Suprapubic skin (tissue), 4 donors: ENCODE measurements at places on chromosomes 2 and 18. TPM values are rescaled to one million over a fixed set of nuclear protein-coding genes. Genes with fewer than 3 reads are reported as not detected.
A peak's percentile ranks its signal among the peaks of the same experiment; 100 is the strongest.

The SERPINB4 gene
- total RNA-seq, result 1.1 TPM

The FSHR gene
- not detected for total RNA-seq

DNA sequence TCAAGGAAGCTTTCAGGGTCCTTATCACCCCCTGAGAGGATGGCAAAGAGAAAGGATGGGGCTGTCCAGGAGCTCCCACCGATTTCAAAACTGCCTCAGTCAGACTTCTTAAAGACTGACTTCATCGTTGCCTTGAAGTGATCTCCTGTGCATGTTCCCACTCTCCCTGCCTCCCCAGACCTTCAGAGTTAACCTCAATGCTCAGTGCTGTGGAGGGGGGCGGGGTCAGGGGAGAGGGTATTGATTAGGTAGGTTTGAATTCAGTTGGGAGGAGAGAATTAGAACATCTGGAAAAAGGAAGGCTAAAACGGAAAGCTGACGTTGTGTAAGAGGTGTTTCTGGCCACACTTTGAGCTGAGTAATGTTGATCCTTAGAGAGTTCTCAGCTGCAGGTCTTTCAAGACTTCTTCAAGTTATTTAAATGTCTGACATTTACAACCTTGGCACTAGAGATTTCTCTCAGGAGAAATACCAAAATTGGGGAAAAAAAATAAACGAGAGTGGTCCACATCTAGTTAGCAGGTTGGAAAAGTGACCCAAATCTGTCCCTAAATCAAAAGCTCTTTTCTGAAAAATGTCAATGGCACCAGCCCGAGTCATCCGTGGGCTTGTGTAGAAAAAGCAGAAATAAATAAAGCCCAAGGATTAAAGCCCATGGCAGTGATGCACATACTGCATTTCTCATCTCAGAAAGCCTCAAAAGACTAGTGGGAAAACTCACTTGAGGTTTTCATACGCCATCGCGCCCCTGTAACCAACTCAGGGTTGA, 134.7 kb upstream of the EPAS1 start:
- H3K27me3 ChIP-seq, result no peaks in the 10 kb centered on the region
- no peak overlapping the region for H3K4me3 ChIP-seq
- peaks cover 23% of the 10 kb centered on the region for H3K4me1 ChIP-seq
- no peak overlapping the region for H3K27ac ChIP-seq

The KHK gene
- total RNA-seq, result 4.1 TPM

The TEX44 gene
- total RNA-seq, result not detected

DNA sequence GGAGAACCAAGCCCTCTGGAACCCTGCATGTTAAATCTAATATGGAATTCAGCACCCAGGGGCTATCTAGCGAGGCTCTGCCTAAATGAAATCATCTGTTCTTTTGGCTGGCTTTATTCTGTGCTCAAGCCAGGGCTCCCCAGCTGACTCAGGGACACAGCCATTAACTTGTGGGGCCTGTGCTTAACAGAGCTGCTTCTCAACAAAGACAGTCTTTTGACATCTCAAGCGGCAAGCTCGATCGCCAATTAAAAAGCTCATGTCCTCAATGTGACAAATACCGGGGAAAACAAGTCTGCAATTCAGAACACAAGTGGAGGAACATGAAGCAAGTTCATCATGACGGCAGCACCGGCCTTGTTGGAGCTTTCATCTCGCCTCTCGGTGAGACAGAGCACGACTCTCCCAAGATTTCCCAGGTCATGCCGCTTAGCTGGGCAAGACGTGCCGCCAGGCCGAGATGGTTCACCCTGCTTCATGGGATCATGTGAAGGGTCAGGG, 64.9 kb downstream of the KLHL29 start:
- H3K4me3 ChIP-seq, result no peak overlapping the region
- no peaks in the 10 kb centered on the region for H3K36me3 ChIP-seq
- DNase-seq, result no peak
- no peaks in the 10 kb centered on the region for H3K27me3 ChIP-seq
- H3K27ac ChIP-seq, result no peak overlapping the region
- no peaks in the 10 kb centered on the region for H3K4me1 ChIP-seq

GRCh38 chr2:100571668-100572067, 8.9 kb downstream of the PDCL3 start:
- no peak overlapping the region for H3K27ac ChIP-seq
- no peak overlapping the region for H3K4me3 ChIP-seq
- peaks cover 87% of the 10 kb centered on the region for H3K36me3 ChIP-seq
- no peak for DNase-seq
- no peaks in the 10 kb centered on the region for H3K4me1 ChIP-seq
- no peaks in the 10 kb centered on the region for H3K27me3 ChIP-seq

The CD207 gene
- 81.3 TPM for total RNA-seq

The SLC38A11 gene
- total RNA-seq, result 0.52 TPM

DNA sequence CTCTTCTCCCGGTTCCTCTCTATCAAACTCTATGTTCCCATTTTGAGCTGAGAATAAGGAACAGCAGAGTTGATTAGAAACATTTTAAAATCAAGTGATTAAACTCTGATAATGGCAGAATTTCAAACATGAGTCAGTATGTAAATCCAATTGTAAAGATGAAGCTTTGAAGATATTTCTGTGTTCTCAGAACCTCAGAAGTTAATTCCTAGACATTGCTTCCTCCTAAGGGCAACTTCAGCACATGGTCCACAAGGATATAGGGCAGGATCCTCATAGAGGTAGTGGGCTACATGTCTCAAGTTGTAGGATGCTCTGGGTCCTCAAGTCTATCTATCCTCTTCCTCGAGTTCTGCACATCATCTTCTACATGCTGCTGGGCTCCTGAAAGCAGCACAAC, 46.3 kb downstream of the QPCT start:
- DNase-seq, result no peak
- H3K4me3 ChIP-seq, result no peak overlapping the region
- no peaks in the 10 kb centered on the region for H3K27me3 ChIP-seq
- peaks cover 20% of the 10 kb centered on the region for H3K4me1 ChIP-seq
- no peaks in the 10 kb centered on the region for H3K36me3 ChIP-seq

DNA sequence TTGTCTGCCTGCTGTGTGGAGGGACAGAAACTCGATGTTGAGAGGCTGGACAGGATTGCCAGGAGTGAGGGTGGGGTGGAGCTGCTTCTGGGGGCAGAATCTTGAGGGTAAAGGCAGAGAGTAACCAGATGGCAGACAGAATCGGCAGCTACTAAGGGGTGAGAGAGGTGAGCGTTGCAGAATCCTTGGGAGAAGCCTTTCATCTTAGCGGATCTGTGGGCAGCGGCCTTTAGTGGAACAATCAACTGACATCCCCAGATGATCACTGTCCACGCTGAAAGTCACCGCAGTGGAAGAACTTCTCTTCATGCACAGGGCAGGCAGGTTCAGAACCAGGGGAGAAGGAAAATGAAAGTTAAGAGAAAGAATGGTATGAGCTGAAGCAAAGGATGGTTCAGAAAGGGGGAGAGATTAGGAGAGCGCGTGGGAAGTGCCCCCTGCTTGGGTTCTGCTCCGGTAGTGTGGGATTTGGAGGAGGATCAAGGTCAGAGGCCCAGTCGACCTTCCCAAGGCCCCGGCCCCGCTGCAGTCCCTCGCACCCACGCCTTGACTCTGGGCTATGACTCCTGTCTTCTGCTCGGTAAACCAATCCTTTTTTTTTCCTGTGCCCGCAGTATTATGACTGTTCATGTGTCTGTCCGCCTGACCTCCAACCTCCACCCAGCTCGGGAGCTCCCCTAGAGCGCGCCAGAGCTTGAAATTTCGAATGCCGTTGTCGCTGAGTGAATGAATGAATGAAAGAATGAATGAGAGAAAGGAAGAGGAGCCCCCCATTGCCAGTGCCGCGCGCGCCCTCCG, 584 bp downstream of the BOLA3 start:
- peak overlapping the region; percentile 87 for H3K4me3 ChIP-seq
- peaks cover 6% of the 10 kb centered on the region for H3K36me3 ChIP-seq
- peaks cover 20% of the 10 kb centered on the region for H3K4me1 ChIP-seq
- H3K27ac ChIP-seq, result no peak overlapping the region
- DNase-seq, result no peak

DNA sequence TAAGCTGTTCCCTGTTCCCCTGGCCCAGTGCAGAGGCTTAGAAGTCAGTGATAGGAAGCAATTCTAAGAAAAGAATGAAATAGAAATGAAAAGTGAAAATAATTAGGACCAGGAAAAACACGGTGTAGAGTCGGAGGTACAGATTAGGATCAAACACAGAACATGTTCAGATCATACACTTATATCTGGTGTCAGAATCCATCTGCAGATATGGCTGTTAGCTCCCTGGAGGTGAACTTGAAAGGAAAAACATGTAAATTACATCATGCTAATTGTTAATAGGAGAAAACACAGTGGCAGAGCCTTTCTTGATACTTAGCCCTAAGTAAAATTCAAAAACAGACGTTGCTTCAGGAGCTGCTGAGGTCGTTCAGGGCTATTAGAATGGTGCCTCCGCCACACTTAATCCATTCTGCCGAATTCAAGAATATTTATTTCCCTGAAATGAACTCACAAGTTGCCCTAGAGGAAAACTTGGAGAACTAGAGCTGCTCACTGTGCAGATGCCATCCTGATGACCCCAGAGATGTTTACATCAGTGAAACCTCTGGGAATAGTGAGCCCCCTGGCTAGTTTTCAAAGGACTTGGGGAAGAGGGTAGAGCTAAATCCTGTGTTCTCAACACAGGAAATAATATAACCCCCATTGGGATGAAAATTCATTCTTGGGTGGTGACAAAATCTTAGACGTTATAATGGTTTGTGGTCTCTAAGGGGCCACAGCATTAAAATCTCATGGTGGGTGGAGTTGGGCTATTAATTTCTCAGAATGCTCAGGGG, 27.5 kb downstream of the LPIN1 start:
- no peak overlapping the region for H3K27ac ChIP-seq
- peaks cover 3% of the 10 kb centered on the region for H3K4me1 ChIP-seq
- H3K4me3 ChIP-seq, result no peak overlapping the region

DNA sequence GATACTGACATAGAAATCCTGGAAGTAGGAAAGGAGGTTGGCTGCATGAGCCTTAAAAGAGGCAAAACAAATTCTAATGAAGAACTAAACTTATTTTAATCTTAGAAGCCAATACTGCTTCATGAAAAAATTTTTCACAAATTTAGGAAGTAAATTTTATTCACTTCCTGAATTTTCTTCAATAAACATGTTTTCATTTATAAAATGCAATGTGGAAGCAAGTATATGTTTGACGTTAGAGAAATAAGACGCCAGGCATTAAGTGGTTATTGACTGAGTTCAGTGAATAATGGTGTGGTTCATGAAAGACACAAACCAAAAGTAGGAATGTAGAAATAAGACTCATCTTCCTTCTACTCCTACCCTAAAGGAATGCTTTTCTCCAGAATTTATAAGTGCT, 136.4 kb downstream of the USP34 start:
- peaks cover 56% of the 10 kb centered on the region for H3K36me3 ChIP-seq
- no peak overlapping the region for H3K27ac ChIP-seq
- H3K4me3 ChIP-seq, result no peak overlapping the region
- H3K27me3 ChIP-seq, result no peaks in the 10 kb centered on the region

The CAPN14 gene
- total RNA-seq, result 0.70 TPM

DNA sequence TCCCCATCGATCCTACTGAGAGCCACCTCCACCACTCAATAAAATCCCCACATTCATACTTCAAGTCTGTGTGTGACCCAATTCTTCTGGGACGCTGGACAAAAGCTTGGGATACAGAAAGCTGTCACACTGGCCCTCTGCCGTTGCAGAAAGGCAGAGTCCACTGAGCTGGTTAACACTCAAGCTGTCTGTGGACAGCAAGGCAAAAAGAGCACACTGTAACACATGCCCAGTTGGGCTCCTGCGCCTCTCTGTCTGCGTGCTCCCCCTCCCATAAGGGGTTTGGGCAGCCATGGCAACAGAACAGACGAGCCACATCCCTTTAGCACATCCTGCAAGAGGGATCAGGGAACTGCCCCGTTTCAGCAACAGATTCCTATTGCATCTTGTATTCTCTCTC, 106.9 kb upstream of the RGPD4 start:
- H3K27ac ChIP-seq, result no peak overlapping the region
- H3K36me3 ChIP-seq, result no peaks in the 10 kb centered on the region
- no peaks in the 10 kb centered on the region for H3K4me1 ChIP-seq
- H3K4me3 ChIP-seq, result no peak overlapping the region

GRCh38 chr2:205822579-205822978, 140.3 kb downstream of the NRP2 start:
- no peak overlapping the region for H3K4me3 ChIP-seq
- H3K36me3 ChIP-seq, result no peaks in the 10 kb centered on the region
- no peak overlapping the region for H3K27ac ChIP-seq
- DNase-seq, result no peak
- no peaks in the 10 kb centered on the region for H3K4me1 ChIP-seq
- H3K27me3 ChIP-seq, result peaks cover 5% of the 10 kb centered on the region

The DQX1 gene
- total RNA-seq, result 6.5 TPM
